ENCODE measurements at places on chromosomes 1 and 21. TPM values are rescaled to one million over a fixed set of nuclear protein-coding genes. Genes with fewer than 3 reads are reported as not detected.

Gene PGD
- 565 TPM for total RNA-seq

Gene C1orf52
- total RNA-seq, result 15.5 TPM

Gene C2CD4D
- total RNA-seq, result not detected

Gene GUCA2A
- not detected for total RNA-seq

Gene TRIM45
- 7.3 TPM for total RNA-seq

Gene UTS2
- total RNA-seq, result not detected

Gene SPRR2F
- not detected for total RNA-seq

Gene HTR6
- total RNA-seq, result under 0.01 TPM

Gene TCP10L
- total RNA-seq, result 0.17 TPM

Gene DSTYK
- total RNA-seq, result 35.2 TPM

All from smooth muscle cell of trachea (primary cell).